ENCODE measurements at places on chromosomes 4 and X.
A peak's percentile ranks its signal among the peaks of the same experiment; 100 is the strongest.

- DNase-seq, result no peak
These were observed 800.2 kb upstream of the TENM3 start for GRCh38 chr4:181443021-181443420.

- no peak for DNase-seq
These were observed 68.4 kb downstream of the ARHGEF38 start for GRCh38 chr4:105620640-105621323.

DNA sequence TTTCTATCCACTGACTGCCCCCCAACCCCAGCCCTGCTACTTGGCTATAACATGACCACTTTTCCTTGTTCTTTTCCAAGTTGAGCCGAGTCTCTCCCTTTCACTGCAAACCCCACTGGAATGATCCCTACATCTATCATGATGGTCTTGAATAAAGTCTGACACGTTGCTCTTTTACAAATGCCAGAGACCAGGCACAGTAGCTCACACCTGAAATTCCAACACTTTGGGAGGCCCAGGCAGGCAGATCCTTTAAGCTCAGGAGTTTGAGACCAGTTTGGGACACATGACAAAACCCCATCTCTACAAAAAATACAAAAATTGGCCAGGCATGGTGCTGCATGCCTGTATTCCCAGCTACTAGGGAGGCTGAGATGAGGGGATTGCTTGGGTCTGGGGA, 100.9 kb downstream of the WDFY3 start:
- no peak for DNase-seq

DNA sequence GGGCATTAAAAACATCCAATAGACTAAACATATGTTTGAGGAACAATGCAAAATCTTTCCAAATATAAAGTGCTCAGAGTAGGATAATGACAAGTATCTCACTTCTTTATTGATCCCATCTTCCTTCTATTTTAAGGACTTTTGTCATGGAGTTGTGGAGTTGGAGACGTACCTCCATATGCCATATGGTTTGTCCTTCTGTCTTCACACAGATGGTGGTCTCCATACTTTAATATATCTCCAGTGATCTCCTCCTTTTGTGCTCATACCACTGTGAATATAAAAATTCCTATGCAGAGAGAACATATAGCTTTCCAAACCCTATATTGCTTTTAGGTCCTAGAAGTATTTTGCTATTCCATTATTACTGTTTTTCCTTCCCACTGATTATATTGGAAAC, 64.5 kb downstream of the GABRB1 start:
- no peak for DNase-seq

- DNase-seq, result no peak
These were observed 119.9 kb upstream of the POF1B start for GRCh38 chrX:85499400-85499799.

- no peak for DNase-seq
These were observed 177.7 kb downstream of the ADAMTS3 start for GRCh38 chr4:72391281-72391680.

- no peak for DNase-seq
These were observed 72.4 kb downstream of the DCLK2 start for GRCh38 chr4:150150629-150151062.

GRCh38 chr4:94660614-94661013, 97.1 kb upstream of the BMPR1B start:
- no peak for DNase-seq

- no peak for DNase-seq
These were observed 1.2 kb downstream of the GJB1 start for GRCh38 chrX:71224098-71224708.

DNA sequence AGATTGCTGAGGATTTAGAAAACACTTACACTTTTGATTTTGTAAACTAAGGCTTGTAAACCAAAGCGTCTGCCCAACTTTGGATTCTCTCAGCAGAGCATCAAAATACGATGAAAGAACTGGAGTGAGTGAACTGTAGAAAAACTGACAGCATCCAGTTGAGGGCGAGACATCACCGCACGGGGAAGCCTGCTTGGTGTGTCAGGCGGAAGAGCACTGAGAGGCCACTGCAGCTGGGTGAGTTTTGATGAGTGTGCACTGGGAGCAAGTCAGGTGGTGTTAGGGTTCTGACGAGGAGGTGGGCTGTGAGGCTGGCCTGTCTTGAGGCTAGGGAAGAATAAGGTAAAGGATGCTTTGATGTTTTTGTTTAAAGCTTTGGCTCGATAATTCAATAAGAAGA, 46.8 kb upstream of the CLDN24 start:
- DNase-seq, result no peak

GRCh38 chrX:21373637-21374162, 518 bp upstream of the CNKSR2 start:
- DNase-seq, result no peak

DNA sequence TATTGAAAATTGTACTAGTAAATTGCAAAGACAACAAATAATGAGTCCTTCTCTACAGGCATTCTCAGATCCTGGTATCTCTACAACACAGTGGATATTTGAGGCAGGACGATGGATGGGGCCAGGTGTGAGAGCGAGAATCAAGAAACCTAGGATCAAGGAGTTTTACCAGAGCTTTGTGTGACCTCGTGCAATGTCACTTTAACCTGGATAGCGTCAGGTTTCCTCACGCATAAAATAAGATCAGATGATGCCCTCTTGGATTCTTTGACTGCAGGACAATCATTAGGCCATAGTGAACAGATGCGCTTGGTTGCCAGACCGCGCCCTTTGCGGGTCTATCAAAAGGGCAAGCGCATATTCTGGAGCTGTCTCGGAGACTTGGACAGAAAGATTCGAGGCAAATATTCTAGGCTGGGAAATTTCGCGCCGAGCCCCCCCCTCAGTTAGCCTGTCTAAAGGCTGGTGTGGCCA, 66.6 kb downstream of the FBXO8 start:
- no peak for DNase-seq

DNA sequence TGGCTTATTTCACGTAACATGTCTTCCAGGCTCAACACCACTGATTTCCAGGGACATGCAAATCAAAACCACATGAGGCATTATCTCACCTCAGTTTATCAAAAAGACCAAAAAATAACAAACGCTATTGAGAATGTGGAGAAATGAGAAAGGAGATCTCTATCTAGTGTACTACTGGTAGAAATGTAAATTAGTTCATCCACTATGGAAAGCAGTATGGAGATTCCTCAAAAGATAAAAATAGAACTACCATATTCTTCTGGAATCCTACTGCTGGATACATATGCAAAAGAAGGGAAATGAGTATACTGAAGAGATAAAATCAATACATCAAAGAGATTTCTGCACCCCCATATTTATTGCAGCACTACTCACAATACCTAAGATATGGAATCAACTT, 329.6 kb upstream of the NDST3 start:
- DNase-seq, result no peak

DNA sequence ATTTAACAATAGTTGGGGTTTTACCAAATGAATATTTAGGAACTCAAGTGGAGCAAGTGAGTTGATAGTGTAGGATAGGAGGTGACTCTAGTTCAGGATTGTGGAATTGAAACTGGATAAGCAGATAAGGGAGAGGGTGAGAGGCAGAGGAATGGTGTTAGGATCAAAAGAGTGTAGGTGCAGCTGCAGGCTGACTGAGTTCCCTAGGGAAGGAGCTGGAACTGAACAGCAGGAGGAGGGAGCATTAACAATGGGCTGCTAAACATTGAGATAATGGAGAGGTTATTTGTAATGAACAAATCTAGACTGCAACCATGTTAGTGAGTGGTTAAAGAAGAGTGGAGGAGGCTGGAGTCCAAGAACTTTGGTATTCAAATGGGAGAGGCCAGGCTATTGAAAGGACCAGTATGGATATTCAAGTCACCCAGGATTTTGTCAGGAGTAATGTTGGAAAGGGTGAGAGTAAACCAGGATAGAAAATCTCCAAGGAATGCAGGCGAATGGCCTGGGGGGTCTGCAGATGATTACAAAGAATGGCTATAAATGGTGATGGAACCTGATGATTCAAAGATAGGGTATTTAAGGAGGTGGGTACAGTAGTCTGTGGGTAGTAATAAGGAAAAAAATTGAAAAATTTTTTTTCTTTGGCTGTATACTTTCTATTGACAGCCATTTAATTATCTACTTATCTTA, 497.1 kb upstream of the TENM3 start:
- no peak for DNase-seq

- DNase-seq, result peak; percentile 44
These were observed 32.4 kb downstream of the FGFRL1 start for GRCh38 chr4:1043651-1044468.

DNA sequence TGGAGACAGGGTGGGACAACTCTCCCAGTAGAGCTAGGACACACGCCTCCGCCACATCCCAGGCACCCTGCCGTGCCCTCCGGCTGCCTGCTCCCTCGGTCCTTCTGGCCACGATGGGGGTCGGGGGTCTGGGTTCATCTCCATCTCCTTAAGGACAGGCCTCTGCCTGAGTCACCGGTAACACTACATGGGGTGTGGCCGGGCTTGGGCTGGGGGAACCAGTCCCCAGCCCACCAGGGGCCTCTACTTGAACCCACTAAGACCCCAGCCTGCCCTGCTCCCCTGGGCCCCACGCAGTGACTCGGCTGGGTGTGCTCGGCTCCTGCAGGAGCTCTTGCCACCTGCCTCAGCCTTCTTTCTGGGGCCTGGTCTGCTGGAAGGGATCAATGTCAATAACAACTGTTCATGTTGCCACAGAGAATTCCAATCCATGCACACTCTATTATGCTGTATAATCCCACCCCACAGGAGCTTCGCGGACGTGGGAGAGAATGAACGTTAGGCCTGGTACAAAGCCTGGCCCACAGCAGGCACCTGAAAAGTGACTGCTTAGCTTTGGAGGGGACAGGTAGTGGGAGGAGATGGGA, 177.7 kb upstream of the PSAPL1 start:
- no peak for DNase-seq

GRCh38 chr4:75189711-75190335, 256.9 kb downstream of the PARM1 start:
- no peak for DNase-seq

- DNase-seq, result no peak
These were observed 22.7 kb upstream of the PLA2G12A start for GRCh38 chr4:109752525-109752924.

DNA sequence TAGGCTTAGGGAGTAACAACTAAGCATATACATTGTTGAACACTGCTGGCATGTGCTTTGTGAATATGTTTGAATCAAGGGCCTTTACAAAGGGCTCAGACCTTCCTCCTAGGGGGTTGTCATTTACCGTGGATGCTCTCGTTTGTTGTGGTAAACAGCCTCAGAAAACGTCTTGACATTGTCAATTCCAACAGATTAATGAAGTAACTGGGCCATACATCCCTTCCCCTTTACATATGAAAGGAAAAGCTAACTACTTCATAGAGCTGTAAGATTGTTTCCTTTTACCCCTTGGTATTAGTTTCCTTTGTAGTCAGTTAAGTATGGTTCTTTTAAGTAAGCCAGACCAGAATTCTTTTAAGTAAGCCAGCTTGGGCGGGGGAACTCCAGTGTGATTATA, 42.9 kb downstream of the FAT4 start:
- no peak for DNase-seq

GRCh38 chr4:176320976-176321361, 1.2 kb downstream of the SPCS3 start:
- DNase-seq, result no peak

DNA sequence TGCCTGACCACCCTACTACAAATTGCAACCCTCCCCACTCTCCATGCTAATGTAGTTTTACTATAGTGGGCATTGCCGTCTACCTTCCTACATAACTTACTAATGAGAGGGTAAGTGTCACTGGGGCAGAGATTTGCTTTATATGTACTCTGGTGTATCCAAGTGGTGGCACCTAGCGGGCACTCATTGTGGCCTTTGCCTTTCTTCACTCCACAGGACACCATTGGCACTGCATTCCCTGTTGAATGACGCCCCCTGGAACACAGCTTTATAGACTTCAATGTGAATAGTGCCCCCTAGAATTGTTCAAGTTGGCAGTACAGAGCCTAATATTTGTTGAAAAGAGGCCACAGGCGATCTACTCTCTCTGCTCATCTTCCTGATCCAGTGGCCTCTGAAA, 215.8 kb downstream of the MID1IP1 start:
- DNase-seq, result no peak

GRCh38 chr4:181957088-181957487, 286.1 kb upstream of the TENM3 start:
- DNase-seq, result no peak

- no peak for DNase-seq
These were observed 64.3 kb upstream of the CCDC160 start for GRCh38 chrX:134172588-134173259.

DNA sequence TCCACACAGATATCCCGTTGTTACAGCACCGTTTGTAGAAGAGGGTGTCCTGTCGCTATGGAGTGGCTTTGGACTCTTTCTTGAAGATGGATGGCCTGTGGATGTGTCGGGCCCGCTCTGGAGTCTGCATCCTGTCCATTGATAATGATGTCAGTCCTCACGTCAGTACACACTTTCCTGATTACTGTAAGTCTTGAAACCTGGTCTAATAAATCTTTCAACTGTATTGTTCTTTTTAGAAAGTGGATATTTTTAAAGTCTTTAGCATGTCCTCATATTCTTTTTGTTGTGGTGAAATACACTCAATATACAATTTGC, 14.9 kb downstream of the MSANTD1 start:
- no peak for DNase-seq

GRCh38 chr4:151038452-151039157, 23.5 kb upstream of the LRBA start:
- DNase-seq, result no peak

GRCh38 chrX:47500554-47500953, 17.5 kb upstream of the ZNF41 start:
- DNase-seq, result no peak

- no peak for DNase-seq
These were observed 17.2 kb downstream of the DHRSX start for GRCh38 chrX:2483398-2484060.

GRCh38 chr4:166075599-166075998, 202.6 kb downstream of the TLL1 start:
- DNase-seq, result no peak

GRCh38 chrX:115639334-115639880, 78.4 kb downstream of the PLS3 start:
- no peak for DNase-seq

DNA sequence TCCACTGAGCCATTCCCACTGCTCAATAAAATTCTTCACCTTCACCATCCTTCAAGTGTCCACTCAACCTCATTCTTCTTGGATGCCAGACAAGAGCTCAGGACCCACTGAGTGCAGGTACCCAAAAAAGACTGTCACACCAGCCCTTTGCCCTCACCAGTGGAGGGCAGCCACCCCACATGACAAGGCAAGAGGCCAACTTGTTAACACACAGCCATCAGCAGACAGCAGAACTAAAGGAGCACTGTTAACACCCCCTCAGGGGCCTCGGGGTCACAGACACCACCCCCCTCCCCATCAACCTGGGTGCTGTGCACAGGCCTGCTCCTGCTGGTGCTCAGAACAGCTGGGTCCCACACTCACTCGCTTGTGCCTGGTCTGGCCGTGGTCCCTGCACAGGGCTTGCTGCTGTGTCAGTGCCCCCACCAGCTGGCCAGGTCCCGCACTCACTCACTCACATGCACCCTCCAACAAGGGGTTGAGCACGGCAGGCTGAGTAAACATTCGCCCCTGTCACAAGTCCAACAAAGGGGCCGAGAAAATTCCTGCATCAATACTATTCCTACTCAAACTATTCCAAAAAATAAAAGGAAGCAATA, 54.1 kb downstream of the ATRX start:
- no peak for DNase-seq

GRCh38 chr4:70629469-70630090, 1.0 kb downstream of the ENAM start:
- DNase-seq, result no peak

Data from stimulated activated CD4-positive, alpha-beta T cell treated with anti-CD3 and anti-CD28 coated beads, Interleukin-4, amount 100 ng/mL, for 48 hours (primary cell).